ENCODE measurements at places on chromosomes 16 and 17.

DNA sequence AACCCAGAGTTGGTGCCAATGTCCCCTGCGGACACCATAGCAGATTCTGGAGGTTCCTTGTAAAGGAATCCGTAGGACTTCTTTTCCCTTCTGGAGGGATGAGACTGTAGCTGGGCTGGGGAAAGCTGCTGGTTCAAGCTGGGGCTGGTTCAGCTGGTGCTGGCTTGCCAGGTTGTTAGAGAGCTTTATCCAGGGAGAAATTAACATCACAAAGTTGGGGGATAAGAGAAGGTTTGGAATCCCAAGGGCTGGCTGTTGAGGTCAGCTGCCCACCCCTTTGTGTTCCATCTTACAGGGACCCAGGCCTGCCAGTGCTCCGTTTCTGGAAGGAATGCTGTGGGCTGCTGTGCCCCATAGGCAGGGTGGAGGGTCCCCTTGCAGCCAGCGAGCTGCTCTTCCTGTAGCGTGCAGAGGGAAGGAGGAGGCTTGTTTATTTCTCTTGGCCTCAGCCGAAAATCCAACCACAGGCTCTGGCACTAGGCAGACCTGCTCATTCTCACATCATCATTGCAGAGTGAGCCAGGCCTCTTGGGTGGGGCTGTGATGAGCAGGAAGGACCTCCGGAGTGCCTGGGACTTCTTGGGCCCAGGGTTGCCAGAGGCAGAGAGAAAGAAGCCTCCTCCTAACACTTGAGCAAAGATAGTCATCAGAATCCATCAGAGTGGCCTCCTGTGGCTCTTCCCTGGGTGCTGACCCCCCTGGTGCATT, 251.1 kb downstream of the SEC14L1 start:
- DNase-seq: no peak

GRCh38 chr16:3003582-3004270, 9.0 kb upstream of the CLDN9 start:
- peak; percentile 98 for DNase-seq

DNA sequence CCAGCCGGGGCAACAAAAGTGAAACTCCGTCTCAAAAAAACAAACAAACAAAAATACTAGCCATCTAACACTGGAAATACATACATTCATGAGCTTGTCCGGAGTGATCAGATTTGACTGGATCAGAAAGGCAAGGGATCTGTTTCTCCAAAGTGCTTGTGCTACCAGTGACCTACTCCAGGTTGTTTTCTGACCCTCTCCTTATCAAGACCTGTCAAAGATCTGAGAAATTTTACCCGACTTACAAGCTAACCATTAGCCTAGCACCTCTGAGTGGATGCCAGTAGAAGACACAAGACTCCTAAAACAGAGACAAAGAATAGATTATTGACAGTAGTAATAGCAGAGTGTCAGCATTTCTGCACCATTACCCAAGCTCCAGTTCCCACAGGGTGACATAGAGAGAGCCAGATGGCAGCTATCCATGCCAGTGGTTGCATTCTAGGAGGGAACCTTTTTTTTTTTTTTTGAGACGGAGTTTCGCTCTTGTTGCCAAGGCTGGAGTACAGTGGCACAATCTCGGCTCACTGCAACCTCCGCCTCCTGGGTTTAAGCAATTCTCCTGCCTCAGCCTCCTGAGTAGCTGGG, 9.8 kb downstream of the ASPA start:
- no peak for DNase-seq

DNA sequence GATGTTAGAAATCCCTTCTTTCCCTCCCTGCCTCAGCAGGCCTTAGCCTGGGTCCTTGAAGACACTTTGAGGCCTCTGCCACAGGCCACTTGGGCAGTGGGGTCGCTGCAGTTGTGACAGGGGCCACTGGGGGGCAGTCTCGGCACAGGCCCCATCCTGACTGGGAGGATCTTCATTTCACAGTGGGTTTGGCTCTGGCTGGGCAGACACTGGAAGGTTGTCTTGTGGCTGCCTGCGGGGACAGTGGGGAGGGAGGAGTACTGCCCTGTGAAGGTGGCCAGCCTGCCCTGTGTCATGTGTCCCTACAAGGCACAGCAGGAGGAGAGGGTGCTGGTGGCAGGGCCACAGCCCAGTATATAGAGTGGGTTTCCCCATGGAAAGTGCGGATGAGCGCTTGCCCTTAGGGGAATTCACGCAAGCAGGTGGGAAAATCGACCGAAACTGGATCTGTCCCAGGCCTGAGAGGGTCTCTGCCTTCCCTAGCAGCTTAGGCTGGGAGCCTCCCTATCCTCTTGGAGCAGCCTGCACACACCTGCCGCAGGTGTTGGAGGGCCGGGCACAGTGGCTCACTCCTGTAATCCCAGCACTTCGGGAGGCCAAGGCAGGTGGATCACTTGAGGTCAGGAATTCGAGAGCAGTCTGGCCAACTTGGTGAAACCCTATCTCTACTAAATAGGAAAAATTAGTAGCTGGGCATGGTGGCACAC, 28.8 kb downstream of the GINS2 start:
- DNase-seq: peak; percentile 63

DNA sequence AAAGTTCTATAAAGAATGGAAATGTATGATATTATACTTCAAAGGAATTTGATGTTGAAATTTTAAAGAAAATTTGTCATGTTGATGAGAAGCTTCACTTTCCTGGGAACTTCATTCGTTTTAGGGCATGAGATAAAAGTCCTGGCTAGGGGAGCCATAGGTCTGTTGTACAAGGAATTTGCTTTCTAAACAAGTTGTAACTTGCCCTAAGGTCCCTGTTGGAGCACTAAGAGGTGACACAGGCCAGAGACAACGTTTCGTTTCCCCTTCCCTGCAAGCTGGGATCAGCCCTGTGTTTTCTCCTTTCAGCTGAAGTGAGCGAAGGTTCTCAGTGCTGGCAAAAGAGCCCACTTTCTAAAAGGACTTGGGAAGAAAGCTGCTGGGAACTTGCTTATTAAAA, 16.6 kb downstream of the PLD6 start:
- DNase-seq: no peak

DNA sequence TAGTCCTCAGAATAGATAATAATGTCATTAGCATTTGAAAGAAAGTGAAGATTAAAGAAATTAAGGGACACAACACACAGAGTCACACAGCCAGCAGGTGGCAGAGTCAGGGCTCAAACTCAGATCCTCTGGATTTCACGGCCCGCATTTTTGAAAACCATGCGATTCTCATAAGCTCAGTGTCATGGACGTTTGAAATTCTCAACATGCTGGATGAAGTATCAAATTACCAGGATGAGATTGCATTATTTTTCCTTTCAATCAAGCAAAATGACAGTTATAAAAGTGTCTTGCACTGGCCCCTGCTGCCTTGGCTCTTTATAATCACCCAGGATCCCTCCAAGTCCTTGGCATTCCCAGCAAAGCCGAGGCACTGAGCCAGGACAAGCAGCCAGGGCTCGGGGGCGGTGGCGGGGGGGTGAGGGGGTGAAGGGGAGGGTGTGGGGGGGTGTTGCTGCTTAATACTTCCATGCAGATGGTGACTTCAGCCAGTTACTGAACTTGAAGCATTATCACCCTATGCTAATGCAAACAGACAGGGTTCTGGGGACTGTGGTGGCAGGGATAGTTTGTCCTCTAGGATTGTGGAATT, 6.6 kb upstream of the BMERB1 start:
- DNase-seq: peak; percentile 26

DNA sequence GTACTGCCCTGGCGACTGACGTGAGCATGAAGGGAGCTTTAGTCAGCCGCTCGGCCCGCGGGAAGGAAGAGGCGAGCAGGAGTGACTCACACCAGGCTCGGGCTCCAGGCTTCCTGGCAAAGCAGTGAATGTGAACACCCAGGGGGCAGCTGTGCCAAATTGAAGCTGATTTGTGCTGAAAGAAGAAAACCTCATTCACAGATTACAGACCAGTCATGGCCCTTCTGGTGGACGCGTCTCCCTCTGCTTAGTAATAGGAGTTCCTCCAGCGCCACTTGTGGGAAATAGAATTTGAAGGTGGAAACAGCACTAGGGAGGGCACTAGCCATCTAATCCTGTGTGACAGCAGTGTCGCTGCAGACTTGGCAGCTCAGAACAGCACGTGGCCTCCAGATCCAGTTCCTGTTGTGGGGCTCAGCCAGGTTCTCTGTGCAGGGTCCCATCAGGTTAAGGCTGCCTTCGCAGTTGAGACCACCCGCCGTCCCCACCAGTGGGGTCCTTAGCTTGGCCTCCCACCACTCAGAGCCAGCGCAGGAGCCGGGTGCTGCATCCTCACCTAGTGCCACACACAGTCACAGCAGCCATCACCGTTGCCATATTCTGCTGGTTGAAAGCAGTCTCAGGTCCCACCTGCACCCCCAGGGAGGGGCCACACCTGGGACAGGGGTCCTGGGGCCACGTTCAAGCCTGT, 164.5 kb upstream of the CHMP6 start:
- DNase-seq: no peak

- no peak for DNase-seq
These were observed at the start of gene CD68 for GRCh38 chr17:7579001-7579833. TSS of gene CD68 (plus strand) at chr17:7579638. CDS start at chr17:7579678, 40 bp downstream.

GRCh38 chr17:8158267-8159031, 4.3 kb downstream of the VAMP2 start:
- peak; percentile 33 for DNase-seq

GRCh38 chr17:19415311-19415710, 4.3 kb downstream of the RNF112 start:
- DNase-seq: no peak

DNA sequence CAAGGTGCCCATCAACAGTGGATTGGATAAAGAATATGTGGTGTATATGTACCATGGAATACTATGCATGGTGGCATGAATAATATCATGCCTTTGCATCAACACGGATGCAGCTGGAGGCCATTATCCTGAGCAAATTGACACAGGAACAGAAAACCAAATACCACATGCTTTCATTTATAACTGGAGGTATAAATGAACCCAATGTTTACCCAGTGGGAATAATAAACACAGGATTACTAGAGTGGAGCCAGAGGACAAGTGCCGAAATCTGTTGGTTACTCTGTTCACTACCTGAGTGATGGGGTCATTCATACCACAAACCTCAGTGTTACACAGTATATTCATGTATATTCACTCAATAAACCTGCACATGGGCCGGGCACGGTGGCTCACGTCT, 125.2 kb downstream of the CDH11 start:
- DNase-seq: peak; percentile 46

DNA sequence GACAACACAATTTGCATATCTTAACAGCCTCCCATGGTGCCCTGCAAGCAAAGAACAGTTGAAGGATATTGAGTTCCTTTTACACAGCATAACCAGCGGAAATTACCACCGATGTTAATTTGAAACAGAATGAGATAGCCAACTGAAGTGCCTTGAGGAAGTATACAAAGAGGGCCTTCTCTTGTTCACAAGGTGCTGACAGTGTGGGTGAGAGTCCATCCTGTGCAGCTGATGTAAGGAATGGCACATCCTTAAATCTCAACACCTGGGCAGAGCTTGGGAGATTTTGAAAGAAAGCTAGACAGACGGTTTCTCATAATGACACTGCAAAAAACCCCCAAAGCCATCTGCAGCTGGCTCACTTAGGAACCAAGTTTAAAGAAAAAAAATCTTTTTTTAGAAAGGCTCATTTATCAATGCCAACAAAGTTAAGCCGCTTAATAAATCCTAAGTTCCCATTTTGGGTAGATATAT, 818.6 kb downstream of the KCNJ2 start:
- DNase-seq: no peak

- DNase-seq: no peak
These were observed 143.2 kb downstream of the IRX5 start for GRCh38 chr16:55073830-55074229.

- DNase-seq: no peak
These were observed 40.1 kb downstream of the YPEL2 start for GRCh38 chr17:59371416-59372100.

DNA sequence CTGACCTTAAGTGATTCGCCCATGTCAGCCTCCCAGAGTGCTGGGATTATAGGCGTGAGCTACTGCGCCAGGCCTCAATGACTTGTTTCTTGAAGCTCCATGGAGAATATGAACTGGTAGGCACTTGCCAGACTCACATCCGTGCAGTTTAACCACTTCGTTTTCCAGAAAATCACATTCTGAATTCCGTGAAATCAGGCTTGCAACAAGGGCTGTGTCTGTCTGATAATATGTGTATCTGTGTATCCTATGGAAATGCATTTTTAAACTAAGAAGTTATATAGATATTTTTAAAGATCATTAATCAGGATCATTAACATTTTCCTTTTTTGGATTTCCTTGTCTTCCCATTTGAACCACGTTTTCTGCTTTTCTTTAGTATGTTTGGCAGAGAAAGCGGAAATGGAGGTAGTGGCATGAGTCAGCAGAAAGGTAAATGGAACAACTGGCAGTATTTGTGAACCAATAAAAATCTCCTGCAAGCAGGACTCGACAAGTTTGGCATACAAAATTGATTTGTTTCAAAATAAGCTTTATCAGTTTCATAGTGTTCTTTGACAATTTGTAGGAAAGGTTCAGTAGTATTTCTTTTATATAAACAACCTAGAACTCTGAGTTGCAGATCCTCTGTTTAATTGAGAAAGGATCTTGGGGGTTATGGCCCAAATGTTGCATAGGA, 33.0 kb downstream of the USP10 start:
- no peak for DNase-seq

GRCh38 chr17:21286066-21286770, 1.7 kb downstream of the MAP2K3 start:
- peak; percentile 53 for DNase-seq

- DNase-seq: no peak
These were observed 1.3 kb downstream of the PSMD3 start for GRCh38 chr17:39981766-39982375.

DNA sequence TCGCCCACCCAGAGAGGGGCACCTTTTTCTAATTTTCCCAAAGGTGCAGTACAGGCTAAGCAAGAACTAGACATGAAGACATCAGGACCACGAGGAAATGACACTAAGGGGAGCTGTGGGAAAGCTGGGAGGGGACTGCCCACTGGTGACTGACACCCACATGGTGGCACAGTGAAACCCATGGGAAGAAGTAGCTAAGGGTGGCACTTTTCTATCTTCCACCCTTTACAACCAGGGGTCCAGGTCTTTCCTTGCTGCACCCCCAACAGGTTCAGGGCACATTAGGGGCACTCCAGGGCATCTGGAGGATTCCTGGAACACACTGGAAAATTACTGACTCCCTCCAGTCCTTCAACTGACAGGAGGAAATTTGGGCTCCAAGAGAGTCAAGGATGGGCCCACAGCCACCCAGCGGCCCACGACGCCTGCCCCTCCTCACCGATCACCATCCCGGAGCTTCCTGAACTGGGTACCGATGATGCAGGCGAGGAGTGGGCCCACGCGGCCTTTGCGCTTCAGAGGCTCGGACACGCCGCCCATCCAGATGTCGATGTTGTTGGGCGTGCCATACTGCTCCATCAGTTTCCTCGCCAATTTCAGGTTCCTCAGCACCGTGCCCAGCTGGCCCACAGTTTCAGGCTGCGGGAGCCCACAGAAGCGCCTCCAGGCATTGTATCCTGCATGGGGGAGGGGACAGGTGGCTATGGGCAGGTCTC, 9.4 kb downstream of the MPO start:
- DNase-seq: no peak

- DNase-seq: no peak
These were observed 13.5 kb upstream of the ZNF689 start for GRCh38 chr16:30623536-30624283.

- no peak for DNase-seq
These were observed 7.7 kb downstream of the MINK1 start for GRCh38 chr17:4840893-4841242.

- DNase-seq: no peak
These were observed 8.1 kb upstream of the KIFC3 start for GRCh38 chr16:57810197-57811031.
